ENCODE measurements at places on chromosomes 1 and 21. TPM values are rescaled to one million over a fixed set of nuclear protein-coding genes. Genes with fewer than 3 reads are reported as not detected.

GRCh38 chr1:65467536-65467935 is 47.1 kb downstream of the LEPR start:
- peak; percentile 67 for DNase-seq

GRCh38 chr21:44418876-44419230 is 36.5 kb upstream of the LRRC3 start:
- DNase-seq, result no peak

DNA sequence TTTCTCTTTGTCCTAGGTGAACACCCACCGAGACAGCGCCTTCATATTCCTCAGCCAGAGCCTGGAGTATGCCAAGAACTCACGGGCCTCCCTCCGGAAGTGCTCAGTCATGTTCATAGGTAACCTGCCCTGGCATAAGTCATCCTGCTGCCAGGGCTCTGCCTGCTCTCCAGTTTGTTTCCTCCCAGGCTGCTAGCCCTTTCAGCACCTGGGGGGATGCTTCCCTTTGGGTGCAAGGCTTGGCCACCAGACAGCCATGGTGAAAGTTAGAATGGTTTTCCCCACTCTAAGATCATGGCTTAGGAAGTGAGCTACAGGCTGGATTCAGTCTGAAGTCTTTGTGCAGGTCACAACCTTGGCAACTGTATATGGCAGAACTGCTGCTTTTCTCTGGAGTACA is 9.2 kb upstream of the TTC4 start:
- DNase-seq, result no peak

GRCh38 chr1:229025576-229025975 is 245.3 kb upstream of the RAB4A start:
- DNase-seq, result no peak

GRCh38 chr1:1059494-1060280 is 14.4 kb downstream of the RNF223 start:
- peak; percentile 63 for DNase-seq

GRCh38 chr1:221335161-221336101 is 406.5 kb downstream of the DUSP10 start:
- peak; percentile 92 for DNase-seq

GRCh38 chr1:224923726-224924125 is 5.7 kb upstream of the DNAH14 start:
- peak; percentile 4 for DNase-seq

GRCh38 chr1:67130673-67131072 is 4.1 kb downstream of the C1orf141 start:
- no peak for DNase-seq

DNA sequence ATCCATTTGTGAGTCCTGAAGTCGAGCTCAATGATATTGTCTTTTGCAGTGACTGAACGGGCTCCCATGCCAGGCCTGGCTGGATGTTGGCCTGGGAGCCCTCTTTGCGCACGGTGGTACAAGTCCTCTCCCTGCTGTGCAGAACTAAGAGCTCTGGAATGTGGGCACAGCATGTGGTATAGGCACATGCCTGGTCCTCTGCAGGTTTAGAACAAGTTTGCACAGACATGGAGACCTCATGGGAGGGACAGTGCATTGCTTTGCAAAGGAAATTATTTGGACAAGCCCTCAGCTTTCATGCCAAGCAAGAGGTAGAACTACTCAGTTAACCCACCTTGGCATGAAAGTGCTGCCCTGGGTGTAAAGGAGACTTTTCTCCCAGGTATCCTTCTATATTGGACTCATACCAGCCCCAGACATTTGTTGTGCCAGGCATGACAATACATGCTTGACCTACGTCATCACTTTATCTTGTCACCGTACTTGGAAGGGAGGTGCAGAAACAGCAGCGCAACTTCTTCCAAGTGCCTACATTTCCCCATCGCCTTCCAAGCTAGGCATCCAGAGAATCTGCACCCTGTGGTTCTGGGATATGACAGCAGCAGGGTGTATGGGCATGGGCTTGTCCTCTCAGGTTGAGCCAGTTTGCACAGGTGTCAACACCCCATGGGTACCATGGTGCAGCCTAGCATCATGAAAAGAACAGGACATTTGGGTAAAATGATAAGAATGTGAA is 37.6 kb upstream of the MRPS6 start:
- no peak for DNase-seq

DNA sequence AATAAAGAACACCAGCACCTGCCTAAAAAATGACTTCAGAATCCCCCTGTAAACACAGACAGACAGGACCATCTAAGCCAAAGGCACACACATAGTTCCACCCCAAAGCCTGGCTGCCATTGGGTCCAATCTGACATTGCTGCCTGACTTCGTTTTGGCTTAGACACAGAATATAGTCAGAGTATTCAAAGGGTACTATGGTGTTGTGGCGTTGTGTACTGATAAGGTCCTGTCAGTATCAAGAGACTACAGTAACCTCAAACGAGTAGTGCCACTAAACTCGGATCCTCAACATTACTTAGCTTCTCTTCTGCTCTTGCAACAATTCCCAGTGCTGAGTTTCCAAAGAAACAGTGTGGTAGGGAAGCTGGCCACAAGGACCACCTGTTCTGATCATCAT is 169.3 kb upstream of the NR5A2 start:
- DNase-seq, result no peak

DNA sequence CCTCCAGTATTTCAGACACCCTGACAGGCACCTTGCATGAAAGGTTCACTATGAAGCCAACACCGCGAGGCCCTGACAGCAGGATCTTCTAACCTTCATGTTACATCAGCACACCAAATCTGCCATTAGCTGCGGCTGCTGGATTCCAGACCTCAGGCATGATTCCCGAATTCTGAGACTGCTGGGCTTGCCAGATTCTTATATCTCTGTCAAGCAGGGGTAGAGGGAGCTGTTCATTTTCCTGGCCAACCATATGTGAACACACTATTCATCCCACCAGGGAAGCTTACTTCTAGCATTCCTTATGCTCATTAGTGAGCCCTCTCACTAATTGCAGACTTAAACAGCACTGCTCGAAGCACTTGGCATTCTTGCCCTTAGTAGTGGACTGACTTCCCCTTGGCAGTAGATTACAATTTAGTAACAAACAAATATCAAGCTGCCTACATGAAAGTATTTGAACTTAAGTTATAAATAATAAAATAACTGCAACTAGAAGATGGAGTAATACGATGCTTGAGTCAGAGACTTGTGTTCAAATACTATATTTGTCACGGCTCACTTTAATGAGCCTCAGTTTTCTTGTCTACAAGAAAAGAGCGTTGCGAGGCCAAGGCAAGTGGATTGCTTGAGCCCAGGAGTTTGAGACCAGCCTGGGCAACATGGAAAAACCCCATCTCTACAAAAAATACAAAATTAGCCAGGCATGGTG is 43.3 kb downstream of the NID1 start:
- DNase-seq, result peak; percentile 74

GRCh38 chr21:34797921-34798535 is 129.2 kb downstream of the CLIC6 start:
- DNase-seq, result no peak

- DNase-seq, result no peak
These were observed 616 bp downstream of the TAF12 start for GRCh38 chr1:28642056-28642846.

GRCh38 chr1:159848326-159848725 is 14.1 kb downstream of the VSIG8 start:
- no peak for DNase-seq

- peak; percentile 65 for DNase-seq
These were observed 38.7 kb upstream of the IPO9 start for GRCh38 chr1:201790261-201790660.

DNA sequence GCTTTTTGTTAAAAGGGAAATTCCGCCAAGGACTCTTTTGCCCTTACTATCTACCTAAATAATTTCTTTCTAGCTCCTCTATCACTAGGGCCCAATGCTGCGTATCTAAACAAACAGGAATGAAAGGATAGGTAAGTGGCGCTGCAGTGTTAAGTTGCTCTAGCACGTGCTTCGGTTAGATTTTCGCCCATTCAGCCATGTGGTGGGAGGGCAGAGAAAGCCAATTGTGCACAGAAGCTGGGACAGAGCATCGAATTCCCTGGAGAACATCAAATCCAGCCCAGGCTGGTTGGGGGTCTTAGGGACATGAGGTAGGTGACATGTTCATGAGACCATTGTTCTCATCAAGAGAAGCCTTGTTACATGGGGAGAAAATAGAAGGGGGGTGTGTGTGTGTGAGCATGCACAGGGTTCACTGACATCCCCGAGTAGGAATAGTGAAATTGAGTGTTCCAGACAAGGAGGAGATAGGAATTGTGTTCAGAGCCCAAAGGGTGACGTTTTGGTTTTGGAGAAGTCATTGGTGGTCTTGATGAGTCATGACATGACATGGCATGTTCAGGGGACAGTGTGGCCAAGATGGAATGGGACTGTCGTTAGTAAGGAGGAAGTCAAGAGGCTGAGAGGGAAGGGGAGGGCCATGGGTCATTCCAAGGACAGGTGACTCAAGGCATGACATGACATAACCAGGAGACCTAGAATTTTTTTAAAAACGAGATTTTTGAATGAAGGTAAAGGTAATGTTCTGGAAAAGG is 107.1 kb downstream of the TLR5 start:
- DNase-seq, result no peak

DNA sequence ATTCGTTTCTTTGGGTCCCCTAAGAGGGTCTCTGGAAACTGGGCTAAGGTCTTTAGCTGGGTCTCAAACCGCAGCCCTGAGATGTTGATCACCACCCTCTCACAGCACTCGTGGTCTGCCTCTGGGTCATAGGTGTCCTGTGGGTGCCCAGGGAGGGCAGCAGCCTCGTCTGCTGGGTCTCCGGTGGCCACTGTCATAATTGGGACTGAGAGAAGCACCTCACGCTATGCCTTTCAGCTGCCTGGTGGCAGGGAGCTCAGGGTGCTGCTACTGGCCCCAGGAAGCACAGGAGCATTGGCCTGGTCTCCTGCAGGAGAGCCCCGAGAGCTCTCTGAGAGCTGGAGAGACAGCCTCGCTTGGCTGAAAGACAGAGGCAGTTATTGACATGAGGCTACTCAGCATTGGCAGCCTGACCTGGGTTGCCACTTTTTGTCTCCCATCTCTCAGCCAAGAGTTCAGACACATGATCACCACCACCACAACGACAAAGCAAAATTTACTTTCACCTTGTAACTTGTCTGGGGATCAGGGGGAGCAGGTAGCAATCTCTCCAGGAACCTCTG is 1.5 kb downstream of the KCNA2 start:
- DNase-seq, result no peak

GRCh38 chr1:224193319-224193966 is 10.4 kb downstream of the DEGS1 start:
- no peak for DNase-seq

GRCh38 chr1:226751703-226752102 is 12.6 kb upstream of the ITPKB start:
- no peak for DNase-seq

DNA sequence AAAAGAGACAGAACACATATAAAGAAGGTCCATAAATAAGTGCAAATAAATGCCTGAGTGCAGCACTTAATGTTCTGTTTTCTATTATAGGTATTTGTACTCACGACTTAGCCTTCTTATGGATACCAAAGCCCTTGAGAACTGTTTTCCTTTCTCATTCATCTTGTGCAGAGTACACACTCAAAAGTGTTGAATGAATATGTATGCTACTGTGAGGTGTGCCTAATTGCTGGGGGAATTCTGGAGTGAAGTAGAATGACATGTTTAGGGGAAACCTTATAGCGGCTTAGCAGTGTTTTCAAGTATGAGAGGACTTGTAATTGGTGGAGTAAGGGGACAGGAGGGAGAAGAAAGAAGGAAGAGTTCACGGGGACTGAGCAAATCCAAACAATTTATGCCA is 157.6 kb downstream of the CACNA1E start:
- DNase-seq, result no peak

DNA sequence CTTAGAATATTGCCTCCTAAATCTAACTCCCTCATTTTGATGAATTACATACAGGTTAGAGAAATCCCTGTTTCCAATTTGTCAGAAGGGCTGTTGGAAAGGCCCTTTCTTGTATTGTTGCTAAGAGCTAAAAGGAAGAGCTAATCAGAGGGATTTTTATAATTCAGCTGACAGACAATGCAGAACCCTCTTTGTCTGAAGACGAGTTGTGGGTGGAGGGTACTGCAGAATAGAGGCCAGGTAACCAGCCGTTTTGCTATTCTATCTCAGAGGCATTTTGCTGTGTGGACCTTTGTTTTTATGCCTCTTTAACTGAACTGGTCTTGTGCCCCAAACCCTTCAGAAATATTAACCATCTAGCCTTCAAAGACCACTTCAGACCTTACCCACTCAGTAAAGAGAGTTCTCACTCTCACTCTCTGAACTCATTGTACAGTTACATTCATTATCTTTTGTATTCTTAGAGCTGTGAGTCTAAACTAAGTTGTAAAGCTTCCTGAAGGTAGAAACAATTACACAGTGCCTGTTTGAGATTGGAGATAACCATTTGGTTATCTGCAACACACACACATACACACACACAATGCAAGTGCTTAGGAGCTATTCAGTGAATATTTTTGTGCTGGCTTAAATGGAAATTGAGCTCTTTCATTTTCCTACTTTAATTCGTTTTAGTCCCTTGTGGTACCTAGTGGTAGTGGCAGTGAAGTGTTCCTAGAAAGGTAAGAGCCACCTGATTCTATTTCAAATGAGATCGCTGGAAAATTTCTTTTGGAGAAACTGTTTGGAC is 19.7 kb downstream of the KPNA6 start:
- no peak for DNase-seq

DNA sequence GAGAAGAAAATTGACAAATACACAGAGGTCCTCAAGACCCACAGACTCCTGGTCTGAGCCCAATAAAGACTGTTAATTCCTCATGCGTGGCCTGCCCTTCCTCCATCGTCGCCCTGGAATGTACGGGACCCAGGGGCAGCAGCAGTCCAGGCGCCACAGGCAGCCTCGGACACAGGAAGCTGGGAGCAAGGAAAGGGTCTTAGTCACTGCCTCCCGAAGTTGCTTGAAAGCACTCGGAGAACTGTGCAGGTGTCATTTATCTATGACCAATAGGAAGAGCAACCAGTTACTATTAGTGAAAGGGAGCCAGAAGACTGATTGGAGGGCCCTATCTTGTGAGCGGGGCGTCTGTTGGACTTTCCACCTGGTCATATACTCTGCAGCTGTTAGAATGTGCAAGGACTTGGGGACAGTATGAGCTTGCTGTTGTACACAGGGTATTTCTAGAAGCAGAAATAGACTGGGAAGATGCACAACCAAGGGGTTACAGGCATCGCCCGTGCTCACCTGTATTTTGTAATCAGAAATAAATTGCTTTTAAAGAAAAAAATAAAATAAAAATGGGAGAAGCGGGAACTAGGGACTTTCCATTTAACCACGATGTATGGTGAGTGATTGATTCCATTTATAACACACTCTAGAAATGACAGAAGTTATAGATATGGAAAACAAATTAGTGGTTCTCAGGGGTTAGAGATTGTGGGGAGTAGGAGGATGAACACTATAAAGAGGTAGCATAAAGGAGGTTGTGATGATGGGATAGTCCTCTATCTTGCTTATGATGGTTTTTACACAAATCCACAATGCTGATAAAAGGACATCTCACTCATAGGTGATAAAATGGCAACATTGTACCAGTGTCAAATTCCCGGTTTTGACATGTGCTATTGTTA is 244.7 kb downstream of the MRPL39 start:
- no peak for DNase-seq

GRCh38 chr1:113581323-113581722 is 178.0 kb downstream of the PHTF1 start:
- no peak for DNase-seq

GRCh38 chr1:227136210-227136820 is 182.0 kb downstream of the CDC42BPA start:
- DNase-seq, result no peak

Gene NES
- 23.0 TPM for polyA plus RNA-seq

Gene TRPM2
- not detected for polyA plus RNA-seq

Gene CA6
- not detected for polyA plus RNA-seq

Gene KMO
- polyA plus RNA-seq, result 0.07 TPM

Gene GCSAML
- polyA plus RNA-seq, result not detected

Gene SLC9C2
- not detected for polyA plus RNA-seq

Gene SERTAD4
- 7.6 TPM for polyA plus RNA-seq

Gene C1orf185
- polyA plus RNA-seq, result not detected

Gene KLHDC9
- polyA plus RNA-seq, result 1.5 TPM

Gene KRTAP19-7
- not detected for polyA plus RNA-seq

Data from fibroblast of lung (primary cell).